ENCODE measurements at places on chromosomes 3 and 15. TPM values are rescaled to one million over a fixed set of nuclear protein-coding genes. Genes with fewer than 3 reads are reported as not detected.

ASB14 gene
- not detected for total RNA-seq

CMC1 gene
- 7.9 TPM for total RNA-seq

TGM5 gene
- total RNA-seq, result 3.1 TPM

SLC6A1 gene
- total RNA-seq, result under 0.01 TPM

GREM1 gene
- total RNA-seq, result 1.4 TPM

COL6A5 gene
- total RNA-seq, result not detected

GOLGA6L7 gene
- not detected for total RNA-seq

NDN gene
- 39.2 TPM for total RNA-seq

OTOL1 gene
- not detected for total RNA-seq

SUSD5 gene
- total RNA-seq, result 3.8 TPM

PRSS50 gene
- total RNA-seq, result not detected

- no peak for DNase-seq
These were observed 13.2 kb upstream of the ANPEP start for GRCh38 chr15:89827829-89828228.

- DNase-seq, result no peak
These were observed 399.3 kb upstream of the RGMA start for GRCh38 chr15:93488296-93488713.

DNA sequence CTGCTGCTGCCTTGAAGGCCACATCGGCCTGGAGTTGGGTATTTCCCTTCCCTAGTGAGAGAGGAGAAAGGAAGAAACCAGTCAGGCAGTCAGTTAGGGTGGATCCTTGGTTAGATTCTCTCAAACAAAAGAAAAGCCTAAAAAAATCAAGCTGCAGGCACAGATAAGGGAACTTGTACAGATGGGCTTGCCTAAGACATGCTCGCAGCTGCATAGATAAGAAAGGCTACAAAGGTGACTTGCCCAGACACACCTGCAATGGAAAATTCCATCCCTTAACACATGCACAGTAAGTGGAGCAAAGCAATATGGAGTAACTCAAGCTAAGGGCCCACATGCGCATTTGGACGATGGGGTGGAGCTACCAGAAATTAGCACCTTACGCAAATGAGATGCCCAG, 199.7 kb upstream of the ARPP21 start:
- DNase-seq, result no peak

DNA sequence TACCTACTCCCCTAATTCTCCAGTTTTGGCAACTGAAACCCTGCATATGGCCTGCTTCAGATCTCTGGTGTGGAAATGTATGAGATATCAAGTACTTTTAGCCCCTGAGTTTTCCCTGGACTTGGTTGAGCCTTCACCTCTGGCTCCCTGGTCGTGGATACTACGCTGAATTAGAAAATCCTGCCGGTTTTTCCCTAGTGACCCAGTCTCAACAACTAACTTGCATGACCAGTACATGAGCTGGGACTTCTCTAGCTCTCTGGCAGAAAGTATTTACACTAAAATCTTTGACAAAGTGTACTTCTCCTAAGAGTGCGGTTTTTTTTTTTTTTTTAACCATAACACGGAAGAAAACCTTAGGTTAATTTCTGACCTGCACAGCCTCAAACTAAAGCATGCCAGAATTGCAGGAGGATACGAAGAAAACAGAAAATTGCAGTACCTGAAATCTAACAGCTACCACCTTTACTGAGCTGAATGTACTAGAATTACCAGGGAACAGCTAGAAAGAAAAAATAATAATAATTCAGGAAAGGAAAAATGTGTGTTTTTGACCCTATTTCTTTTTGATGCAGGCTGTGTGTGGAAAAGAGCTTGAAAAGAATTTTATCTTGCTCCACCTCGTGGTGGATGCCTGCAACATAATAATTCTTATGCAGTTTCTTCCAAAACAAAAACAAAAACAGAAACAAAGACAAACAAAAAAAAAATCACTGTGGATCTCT, 165.6 kb downstream of the GMNC start:
- no peak for DNase-seq

DNA sequence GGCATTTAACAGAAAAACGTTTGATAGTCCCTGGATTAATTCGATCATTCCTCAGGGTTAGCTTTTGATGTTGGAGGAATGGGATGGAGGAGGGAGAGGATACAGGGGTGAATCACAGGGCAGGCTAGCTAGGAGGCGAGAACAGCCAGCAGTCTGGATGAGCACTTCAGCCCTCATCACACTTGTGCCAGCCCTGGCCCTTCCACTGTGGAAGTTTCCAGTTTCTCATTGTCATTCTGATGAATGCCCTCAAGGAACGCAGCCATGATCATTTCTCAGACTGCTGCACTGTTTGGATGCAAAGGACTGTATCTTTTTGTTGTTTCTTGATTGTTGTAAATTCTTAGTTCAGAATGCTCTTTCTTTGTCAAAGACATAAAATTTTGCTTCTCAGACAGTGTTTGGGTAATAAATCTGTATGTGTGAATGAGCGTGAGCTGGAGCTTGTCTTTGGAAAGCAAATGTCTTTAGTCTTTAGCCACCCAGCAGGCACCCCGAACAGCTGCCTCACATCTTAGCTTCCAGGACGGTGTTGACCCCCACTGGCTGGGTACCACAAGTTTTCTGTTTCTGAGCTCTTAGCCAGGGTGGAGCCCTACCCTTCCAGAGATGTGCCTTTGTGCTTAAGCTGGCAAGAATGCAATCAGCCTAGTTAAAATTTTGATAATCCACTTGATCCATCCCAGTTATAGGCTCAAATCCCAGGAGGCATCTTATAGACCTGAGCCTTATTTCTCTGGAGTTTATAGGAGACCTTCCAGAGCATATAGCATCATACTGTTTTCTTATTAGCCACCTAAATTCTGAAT, 121.1 kb downstream of the PDCD6IP start:
- no peak for DNase-seq

GRCh38 chr3:107644631-107645030, 121.9 kb downstream of the BBX start:
- DNase-seq, result no peak

- no peak for DNase-seq
These were observed 443.2 kb upstream of the TBL1XR1 start for GRCh38 chr3:177640319-177640965.

GRCh38 chr15:59447367-59447766, 9.4 kb downstream of the FAM81A start:
- DNase-seq, result no peak

DNA sequence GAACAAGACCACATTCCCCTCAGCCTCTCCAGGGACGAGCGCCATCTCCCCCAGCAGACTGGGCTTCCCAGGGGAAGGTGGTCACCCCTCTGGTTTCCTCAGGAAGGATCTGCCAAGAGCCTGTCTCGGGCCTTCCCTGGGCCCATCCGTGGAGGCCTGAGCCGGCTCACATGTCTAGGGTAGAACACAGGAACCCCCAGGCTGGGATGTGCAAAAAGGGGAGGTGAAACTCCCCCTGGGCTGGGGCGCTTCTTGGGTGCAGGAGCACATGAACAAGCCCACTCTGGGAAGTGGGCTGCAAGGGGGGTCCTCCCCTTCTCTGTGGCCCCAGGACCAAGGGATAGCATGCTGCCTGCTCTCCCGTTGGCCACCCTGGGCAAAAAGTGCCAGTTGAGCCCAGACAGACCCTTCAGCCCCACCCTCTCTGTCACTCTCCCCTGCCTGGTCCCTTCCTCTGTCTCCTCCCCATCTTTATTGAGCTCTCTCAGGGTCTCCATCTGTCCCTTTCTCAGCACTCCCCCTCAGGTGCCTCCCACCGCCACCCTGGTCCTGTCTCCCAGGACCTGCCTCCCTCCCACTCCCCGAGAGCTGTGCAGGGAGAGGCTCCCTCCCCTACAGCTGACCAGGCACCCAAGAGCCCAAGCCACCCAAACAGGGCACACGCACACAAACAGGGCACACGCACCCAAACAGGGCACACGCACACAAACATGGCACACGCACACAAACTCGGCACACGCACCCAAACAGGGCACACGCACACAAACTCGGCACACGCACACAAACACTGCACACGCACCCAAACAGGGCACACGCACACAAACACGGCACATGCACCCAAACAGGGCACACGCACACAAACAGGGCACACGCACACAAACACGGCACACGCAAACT, 864 bp downstream of the SEMA3G start:
- DNase-seq, result no peak

- no peak for DNase-seq
These were observed 72.6 kb upstream of the IL12A start for GRCh38 chr3:159916052-159916451.

DNA sequence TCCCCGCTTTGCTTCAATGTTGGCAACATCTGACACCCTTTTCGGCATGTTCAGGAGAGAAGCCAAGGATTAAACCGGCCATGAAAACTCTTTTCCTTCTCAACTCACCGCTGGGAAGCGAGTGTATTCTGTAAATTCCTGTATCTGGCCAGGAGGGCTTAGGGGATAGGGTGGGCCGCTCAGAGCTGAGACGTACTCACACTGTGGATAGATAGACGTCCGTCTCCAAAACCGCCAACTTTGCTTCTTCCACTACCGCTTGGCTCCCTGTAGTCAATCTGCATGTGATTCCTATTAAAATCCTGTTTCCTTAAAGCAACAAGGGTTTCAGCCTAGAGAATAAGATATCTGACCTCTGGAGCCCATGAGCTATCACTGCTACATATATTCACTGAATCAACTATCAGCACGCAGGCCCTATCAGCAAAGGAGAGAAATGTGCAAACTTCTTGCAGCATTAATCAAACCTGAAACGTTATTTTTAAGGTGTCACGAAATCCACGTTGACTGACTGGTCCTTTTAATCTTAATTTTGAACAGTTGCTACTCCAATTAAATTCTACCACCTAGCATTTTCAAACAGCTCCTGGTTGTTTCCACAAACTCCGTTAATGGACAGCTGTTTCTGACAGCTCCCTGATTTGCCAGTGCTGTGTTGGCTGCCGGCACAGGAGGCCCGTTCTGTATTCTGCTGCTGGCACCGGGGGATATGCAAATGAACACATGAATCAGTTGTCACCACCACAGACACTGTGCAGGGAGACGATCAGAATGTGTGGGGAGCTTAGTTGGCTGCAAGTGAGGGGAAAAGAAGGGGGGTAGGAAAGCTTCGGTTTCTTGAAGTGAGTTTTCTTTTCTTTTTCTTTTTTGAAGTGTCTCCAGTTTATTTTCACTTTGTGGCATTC, 438.9 kb upstream of the ARRDC4 start:
- no peak for DNase-seq

GRCh38 chr15:49877117-49877872, 241.7 kb downstream of the ATP8B4 start:
- DNase-seq, result no peak

- DNase-seq, result no peak
These were observed 269.1 kb downstream of the SCAPER start for GRCh38 chr15:76636059-76636458.

DNA sequence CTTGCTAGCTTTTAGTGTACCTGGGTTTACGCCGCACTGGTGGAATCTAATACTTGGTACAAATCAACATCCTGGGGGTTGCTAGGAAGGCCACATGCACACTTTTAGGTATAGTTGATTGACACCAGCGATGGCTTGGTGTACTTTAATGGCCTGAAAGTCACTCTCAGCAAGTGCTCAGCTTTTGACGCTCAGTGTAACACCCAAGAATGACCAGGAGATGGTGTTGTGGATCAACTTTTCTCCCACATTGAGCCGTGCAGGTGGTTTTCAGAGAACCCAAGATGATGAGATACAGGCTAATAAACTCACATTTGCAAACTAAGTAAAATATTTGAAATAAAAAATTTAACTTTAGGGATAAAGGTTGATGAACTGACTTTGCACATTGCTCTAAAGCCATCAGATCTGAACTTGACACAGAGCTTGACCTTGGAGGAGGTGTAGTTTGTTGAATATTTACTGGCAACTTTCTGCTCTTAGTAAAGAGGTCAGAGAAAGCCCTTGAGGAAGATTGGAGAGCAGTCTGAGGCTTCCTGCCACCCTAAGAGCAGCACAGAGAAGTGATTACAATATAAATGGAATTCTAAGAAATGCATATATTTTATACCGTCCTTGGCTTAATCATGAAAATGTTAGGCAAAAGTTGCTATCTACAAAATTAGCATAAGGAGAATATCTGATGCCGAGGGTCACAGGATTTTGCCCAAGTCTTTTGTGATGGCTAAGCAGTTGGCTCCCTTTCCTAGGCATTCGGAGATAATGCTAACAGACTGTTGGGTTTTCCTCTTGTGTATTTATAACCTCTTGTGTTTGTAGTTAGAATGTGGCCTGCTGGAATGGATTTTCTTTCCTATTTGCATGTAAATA, 143.4 kb upstream of the RASGRP1 start:
- no peak for DNase-seq

DNA sequence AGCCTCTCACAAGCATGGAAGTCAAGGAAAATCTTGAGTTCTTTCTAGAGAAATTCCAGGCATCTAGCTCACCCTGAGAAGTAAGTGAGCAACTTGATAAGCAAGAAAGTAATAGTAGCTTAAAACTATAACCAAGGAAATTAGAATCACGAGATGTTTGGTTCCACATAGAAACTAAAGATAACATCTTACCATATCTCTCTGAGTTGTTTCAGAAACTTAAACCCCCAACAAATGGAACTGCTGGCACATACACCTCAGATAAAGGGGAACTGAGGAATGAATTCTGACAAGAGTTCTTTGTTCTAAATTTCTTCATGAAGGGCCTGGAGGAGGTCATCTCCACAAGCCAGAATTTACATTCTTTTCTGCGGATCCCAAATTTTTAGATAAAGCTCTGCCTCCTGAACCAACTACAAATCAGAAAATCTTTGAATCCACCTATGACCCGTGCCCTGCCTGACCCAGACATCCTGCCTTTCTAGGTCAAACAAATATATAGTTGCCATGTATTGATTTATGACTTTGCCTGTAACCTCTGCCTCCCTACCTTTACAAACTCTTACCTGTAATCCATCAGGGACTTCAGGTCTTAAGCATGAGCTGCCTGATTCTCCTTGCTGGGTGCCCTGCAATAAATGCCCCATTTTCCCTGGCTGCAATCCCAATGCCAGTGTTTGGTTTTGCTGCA, 26.4 kb upstream of the ABHD17C start:
- DNase-seq, result no peak

GRCh38 chr3:39671116-39671515, 138.3 kb upstream of the MYRIP start:
- DNase-seq, result no peak

DNA sequence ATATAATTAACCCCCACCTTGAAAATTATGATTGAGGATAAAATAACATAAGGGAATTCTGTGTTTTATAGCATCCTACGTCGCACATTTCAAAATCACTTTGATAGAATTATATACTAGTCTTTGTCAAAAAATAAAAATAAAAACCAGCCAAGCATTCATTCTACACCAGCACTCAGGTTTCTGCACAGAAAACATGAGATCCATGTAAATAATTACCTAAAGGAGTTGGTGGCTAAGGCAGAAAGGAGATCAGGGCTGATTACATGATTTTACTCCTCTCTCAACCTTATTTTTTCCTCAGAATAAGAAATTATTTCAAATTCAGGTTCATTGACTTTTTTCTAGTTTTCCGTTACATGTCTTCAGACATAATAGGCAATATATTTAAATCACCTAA, 194.5 kb downstream of the PLCH1 start:
- no peak for DNase-seq

DNA sequence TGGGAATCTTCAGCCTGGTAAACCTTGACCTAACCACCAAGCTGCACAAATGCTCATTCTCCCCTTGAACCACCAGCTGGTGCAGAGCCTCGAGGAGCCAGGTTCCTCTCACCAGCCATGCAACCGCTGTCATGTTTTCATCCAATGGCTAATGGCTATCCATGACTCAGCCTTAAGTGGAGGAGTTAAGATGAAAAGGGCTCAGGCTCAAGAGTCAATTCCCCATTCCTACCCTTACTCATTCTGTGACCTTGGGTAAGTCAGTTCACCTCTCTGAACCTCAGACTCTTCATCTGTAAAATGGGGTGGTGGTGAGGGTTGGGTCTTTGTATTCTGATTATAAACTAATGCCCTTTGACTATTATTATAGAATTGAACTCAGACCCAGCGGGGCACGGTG, 515.6 kb downstream of the SHQ1 start:
- DNase-seq, result no peak

All from breast epithelium (tissue), 4 donors.